ENCODE measurements at places on chromosomes 4 and X. TPM values are rescaled to one million over a fixed set of nuclear protein-coding genes. Genes with fewer than 3 reads are reported as not detected.

The SLC9A6 gene
- 15.6 TPM for total RNA-seq

The GLRA2 gene
- not detected for total RNA-seq

The TLR10 gene
- total RNA-seq, result not detected

The FSTL5 gene
- total RNA-seq, result 0.13 TPM

The ARHGEF38 gene
- not detected for total RNA-seq

The PAGE2 gene
- total RNA-seq, result not detected

The IL2 gene
- not detected for total RNA-seq

The PDE6B gene
- total RNA-seq, result under 0.01 TPM

The CCNA2 gene
- total RNA-seq, result 35.6 TPM

The ARHGAP36 gene
- not detected for total RNA-seq

The DMD gene
- 8.9 TPM for total RNA-seq

The OPRPN gene
- not detected for total RNA-seq

The F8 gene
- 12.6 TPM for total RNA-seq

The HOPX gene
- total RNA-seq, result 2.2 TPM

Measured in epithelial cell of alveolus of lung (primary cell).